Activated T-helper 1 cell treated with anti-CD3 and anti-CD28 coated beads, Interleukin-12 subunit alpha, Interleukin-12 subunit beta, Interleukin-2, Interleukin-4 antibody, amounts not matched to agents 30 ng/mL and 10 ng/mL and 1 ng/mL, durations not matched to agents 14 hours and 24 hours and 36 hours (primary cell): ENCODE measurements at places on chromosomes 13 and 19.

GRCh38 chr19:11018763-11019162 lies 57.9 kb downstream of the SMARCA4 start:
- DNase-seq = no peak

- no peak for DNase-seq
Measured at GRCh38 chr19:19004144-19004543, 29.2 kb downstream of the SUGP2 start.

DNA sequence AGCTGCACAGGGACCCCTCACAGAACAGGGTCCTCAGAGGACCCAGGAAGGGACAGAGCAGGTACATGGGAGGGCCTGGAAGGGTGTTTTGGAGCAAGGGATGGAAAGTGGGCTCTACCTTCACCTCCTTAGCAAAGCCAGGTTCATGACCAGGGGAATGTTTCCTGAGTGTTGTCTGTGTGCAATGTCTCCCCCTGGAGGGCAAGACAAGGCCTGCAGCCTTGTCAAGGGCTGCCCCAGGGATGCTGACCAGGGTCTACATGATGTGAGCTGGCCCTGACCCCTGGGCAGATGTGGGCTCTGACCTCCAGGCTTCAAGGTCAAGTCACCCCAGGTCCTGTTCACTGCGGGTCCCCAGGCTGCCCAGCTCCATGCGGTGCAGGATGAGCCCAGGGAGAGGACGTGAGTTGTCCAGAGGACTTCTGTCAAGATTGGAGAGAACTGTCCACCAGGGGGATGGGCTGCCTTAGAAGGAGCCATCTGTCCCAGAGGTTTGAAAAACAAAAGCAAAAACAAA lies 1.0 kb upstream of the CEACAM1 start:
- DNase-seq = peak; percentile 58

DNA sequence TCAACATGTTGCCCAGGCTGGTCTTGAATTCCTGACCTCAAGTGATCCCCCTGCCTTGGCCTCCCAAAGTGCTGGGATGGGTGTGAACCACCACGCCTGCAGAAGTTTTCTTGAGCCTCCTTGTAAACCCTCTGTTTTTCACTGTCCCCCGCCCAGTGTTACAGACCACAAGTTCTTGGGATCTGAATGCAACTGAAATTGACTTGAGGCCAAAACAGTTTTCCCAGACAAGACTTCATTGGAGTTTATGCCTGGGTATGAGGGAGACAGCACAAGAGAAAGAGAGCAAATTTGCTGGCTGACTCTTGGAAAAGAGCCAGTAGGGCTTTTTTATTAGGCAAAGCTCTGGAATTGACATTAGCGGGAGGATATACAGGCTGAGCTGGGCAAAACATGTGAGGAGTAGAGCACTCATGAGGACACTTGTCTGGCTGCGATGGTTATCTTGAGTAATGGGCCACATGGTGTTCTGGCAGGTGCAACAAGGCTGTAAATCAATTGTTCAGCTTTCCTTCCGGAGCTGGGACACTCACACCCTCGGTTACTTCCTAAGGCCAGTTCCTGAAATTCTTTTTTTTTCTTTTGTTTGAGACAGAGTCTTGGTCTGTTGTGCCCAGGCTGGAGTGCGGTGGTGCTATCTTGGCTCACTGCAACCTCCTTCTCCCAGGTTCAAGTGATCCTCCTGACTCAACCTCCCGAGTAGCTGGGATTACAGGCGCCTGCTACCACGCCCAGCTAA lies 12.7 kb upstream of the HNRNPL start:
- DNase-seq = no peak

DNA sequence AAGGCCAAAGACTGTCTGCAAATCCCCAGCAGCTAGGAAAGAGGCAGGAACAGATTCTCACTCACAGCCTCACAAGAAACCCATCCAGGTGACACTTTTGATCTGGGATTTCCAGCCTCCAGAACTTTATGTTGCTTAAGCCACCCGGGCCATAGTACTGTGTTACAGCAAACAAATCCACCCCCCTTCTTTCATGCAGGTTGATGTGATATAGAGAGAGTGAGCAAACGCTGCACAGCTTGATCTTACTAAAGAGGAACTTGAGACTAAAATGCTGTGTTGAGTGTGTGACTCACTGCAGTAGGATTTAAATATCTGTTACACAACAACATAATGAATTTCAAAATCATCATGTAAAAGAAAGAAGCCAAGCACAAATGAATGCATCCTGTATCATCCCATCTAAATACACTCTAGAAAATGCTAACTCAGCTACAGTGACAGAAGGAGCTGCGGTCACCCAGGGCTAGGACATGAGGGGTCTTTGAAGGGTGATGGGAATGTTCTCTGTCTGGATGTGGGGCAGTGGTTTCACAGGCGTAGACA lies 32.2 kb downstream of the RCBTB2 start:
- DNase-seq = no peak

DNA sequence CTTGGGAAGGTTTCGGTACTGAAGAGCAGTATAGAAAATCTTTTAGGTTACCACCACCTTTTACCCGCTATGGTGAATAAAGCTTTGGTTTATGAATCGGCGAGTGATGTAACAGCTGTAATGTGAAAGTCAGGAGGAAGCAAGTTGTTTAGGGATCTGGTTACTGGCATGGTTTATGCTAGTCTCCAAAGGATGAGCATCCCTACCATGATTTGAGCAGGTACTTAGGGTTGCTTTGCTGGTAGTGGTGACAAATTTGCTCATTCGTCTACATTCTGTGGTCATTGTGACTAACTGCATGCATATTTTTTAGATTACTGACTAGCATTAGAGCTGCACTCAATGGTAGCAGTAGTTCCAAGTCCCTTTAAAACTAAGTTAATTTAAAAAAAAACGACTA lies 104.1 kb downstream of the FRY start:
- DNase-seq = no peak

GRCh38 chr13:101397742-101398141 lies 18.6 kb downstream of the NALCN start:
- no peak for DNase-seq

DNA sequence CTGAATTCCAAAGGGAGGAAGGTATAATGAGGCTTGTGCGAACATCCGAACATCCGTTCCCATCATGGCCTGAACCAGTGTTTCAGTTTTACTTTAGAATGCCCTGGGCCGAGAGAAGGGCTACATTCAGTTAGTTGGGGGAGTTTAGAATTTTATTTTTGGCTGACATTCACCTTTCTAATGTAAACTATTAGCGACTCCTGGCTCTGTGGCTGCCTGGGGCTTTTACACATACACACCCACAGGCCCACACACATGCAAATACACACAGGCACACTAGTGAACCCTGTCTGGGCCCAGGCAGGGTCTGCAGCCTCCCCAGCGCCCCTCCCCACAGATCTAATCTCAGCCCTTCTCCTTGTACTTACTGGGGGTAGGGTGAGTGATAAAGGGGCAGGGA lies 6.1 kb downstream of the GAPDHS start:
- DNase-seq = no peak

DNA sequence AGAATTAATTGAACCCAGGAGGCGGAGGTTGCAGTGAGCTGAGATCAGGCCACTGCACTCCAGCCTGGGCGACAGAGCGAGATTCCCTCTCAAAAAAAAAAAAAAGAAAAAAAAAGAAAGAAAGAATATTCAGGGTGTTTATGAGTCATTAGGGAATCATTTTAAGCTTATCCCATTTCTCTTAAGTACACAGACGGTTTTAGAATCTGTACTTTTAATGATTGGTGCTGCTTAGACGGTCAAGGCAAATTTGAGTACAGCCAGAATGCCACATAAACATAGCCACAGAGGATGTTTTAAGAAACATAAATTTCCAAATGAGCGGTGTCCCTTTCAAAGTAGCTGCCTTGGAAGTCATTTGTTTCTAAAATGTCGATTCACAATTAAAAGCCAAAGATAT lies 2.6 kb downstream of the SPRYD7 start:
- DNase-seq = no peak

GRCh38 chr19:33134571-33135041 lies 2.7 kb downstream of the WDR88 start:
- peak; percentile 36 for DNase-seq

DNA sequence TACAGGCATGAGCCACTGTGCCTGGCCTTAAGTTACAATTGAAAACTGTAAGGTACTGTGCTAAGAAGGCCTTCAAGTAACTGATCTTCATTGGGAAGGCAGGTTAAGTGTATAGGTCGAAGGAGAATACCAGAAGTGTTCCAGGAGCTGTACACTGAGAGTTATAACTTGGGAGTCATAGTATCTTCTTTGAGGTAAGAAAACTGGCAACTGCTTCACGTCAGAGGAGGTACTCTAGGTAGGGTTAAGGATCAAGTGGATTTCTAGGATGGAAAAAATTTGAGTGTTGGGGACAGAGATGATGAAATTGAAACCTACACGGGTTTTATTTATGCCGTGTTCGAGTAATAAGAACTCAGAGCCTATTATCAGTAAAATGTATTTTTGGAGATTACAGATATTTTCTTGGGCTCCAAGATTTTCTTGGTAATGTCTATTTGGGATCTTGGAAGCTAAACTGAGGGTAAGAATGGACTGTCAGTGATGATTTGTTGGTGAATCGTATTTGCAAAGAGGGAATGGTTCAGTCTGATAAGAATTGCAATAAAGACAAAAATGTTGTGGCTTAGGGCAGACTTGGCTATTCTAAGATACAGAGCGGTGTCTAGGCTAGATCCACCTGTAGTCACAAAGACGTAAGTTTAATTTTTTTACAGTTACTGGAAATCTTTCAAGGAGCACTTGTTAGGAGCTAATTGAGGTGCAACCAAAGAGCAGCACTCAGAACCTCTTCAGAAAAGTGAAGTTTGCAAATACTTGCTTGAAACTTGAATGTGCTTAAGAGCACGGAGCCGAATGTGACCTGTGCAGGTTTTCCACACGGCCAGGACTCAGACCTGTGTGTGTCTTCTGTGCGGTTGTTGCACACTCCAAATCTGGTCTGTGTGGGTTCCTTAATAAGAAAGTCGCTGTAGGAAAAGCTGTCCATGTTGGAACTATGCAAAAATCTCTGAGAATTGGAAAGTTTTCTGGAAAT lies 102.5 kb downstream of the URI1 start:
- DNase-seq = no peak

- DNase-seq = no peak
Measured at GRCh38 chr19:43441716-43442115, 23.7 kb downstream of the LYPD3 start.

DNA sequence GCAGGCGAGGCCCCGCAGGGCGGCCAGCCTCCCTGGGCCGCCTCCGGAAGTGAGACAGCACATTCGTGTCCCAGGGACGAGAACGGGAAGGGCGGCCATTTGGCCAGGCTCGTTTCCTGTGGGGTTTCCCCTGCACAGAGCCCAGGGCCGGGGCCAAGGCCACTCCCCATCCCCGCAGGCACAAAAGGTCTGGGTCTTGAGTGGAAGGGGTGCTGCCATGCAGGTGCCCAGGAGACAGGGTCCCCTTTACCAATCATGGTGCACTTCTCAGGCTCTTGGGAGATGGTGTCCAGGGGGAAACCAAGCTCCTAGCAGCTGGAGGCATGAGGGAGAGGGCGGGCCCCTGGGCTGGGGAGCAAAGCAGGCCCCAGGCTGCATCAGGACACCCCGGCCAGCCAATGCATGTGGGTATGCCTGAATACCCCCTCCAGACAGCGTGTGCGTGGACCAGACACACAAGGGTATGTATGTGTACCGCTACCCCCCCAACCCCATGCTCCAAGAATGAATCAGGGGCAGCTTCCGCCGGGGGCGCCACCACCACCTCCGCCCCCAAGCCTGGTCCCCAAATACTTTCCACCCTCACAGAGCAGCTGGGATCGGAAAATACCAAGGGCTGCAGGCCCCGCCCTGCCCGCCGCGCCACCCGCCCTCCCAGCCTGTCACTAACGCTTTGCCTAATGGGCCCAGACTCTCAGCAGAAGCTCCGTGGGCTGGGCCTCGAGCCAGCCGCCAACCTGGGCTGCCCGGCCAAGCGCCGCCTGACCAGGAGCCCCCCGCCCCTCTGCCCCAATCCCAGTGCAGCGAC lies 37.6 kb upstream of the NANOS3 start:
- DNase-seq = peak; percentile 79

- DNase-seq = no peak
Measured at GRCh38 chr13:78826936-78827335, 168.0 kb upstream of the OBI1 start.

GRCh38 chr13:103568314-103568713 lies 502.1 kb upstream of the SLC10A2 start:
- DNase-seq = no peak

DNA sequence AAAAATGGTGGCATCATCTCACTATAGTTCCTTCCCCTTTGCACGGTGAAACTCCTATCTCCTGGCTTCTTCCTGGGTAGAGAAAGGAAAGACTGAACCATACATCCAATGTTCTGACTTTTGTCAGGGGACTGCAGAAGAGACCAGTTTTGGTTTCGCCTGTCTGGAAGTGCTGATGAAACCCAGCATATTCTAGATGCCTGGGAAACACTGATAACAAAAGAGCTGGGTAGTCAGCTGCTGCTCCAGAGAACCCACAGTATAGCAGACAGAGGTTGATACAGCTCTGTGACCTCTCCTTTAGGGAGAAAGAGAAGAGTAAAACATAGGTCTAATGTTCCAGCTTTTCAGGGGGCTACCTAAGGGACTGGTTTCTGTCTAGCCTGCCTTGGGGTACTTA lies 695.3 kb downstream of the DIAPH3 start:
- DNase-seq = no peak

DNA sequence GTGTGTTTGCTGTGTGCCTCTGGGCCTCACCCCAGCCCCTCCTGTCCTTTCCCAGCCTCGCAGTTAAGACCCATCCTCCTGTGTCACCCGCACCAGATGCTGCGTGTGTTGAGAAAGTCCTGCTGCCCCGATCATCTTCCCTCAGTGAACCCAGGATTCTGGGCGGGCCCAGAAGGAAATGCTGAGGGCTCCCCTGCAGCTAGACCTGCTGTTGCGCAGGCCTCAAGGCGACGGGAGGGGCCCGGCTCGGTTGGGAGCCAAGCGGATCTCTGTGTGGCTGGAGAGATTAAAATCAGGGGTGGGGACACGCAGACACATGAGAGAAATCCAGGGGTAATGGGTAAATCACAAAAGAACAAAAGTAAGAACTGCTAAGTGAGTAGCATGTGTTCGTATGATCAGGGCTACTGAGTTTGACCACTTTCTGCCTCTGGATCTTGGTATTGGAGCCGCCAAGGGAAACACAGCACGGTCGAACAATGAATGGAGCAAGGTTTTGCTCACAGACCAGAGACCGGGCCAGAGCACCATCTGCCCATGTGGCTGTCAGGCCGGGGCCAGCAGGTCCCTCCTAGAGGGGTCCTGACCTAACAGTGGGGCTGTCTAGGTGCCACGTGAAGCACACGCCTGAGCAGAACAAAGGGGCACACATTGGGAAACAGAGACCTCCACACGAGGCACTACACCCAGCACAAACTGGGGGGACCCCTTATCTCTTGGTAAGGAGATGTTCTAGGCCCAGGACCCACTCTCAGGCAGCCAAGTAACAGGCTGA lies 7.1 kb downstream of the ZSCAN1 start:
- no peak for DNase-seq

- peak; percentile 66 for DNase-seq
Measured at GRCh38 chr13:46751811-46752635, 44.9 kb downstream of the ESD start.

DNA sequence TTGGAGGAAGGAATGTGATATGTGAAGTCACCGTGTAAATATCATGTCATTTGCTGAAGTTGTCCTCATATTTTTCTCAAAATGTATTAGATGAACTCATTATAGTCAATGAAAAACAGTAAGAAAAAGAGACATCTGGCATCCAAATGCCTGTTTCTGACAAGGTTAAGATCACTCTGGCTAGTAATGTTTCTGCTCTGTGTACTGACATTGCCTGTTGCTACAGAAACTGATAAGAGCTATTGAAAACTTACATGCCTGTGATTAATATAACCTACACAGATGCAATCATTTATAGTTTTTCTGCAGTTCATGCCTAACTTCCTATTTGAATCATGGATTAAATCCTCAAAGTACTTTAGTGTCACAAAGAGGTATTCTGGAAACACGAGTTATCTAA lies 249.8 kb downstream of the NBEA start:
- DNase-seq = no peak

GRCh38 chr13:50651922-50652321 lies 191.6 kb downstream of the DLEU7 start:
- no peak for DNase-seq
